ENCODE measurements at places on chromosomes 5 and 9.

- DNase-seq, result no peak
Measured at GRCh38 chr5:74196233-74196632, 444.3 kb downstream of the ENC1 start.

DNA sequence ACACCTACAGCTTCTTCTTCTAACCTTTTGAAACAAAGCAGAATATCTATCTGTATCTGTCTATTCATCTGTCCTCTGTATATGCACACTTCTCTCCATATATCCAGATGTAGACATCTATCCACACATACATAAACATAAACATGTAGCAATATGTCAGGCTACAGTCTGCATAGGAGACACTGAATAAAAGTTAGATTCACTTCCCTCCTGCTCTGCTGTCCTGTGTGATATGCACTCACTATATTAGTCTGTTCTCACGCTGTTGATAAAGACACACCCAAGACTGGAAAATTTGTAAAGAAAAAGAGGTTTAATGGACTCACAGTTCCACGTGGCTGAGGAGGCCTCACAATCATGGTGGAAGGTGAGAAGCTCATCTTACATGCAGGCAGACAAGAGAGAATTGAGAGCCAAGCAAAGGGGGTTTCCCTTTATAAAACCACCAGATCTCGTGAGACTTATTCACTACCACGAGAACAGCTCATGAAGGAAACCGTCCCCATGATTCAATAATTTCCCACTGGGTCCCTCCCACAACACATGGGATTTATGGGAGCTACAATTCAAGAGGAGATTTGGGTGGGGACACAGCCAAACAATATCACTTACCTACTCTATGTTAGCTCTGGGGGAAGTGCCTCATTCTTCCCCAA lies 24.1 kb downstream of the RANBP3L start:
- DNase-seq, result no peak

- DNase-seq, result no peak
Measured at GRCh38 chr9:20823051-20823450, 139.0 kb downstream of the FOCAD start.

DNA sequence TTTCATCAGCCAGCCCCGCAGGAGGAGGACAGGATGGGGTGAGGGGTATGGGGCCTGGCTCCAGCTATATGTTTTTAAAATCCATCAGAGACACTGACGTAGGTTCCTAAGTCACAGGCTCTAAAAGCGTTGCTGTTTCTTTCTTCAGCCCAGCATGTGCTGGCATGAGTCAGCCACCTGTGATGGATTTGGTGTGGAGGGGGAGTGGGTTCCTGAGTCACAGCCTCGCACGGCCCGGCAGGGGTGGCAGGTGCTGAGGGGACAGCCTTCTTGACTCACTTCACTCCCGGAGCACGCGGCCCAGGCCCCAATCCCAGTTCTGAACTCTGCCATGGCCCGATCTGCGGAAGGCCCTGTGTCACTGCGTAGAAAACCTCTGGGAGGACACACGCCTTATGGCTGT lies 38.8 kb upstream of the RPL26L1 start:
- no peak for DNase-seq

GRCh38 chr5:91302958-91303357 lies 80.2 kb downstream of the ARRDC3 start:
- no peak for DNase-seq

DNA sequence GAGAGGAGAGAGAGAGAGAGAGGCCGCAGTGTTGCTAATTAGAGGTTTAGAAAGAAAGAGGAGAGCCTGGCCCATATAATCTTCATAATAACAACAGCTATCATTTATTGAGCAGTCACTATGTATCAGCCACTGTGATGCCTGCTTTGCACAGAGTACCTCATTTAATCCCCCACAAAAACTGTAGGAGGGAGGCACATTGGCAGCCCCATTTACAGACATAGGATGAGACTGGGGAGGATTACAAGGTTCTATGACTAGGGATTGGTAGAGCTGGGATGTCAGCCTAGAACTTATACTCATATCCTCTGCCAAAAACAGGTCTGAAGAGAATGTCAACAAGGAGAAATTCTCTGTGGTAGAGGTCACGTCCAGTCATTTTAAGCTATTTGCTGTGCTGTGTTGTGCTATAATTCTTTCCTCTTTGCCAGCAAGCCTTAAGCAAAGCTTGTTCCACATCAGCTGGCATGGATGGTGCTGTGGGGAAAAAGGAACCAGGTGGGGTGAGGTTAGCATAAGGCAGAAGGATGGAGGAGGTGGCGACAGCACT lies 6.7 kb upstream of the GCNT4 start:
- no peak for DNase-seq

GRCh38 chr5:122429545-122430318 lies 117.7 kb downstream of the SNCAIP start:
- no peak for DNase-seq

DNA sequence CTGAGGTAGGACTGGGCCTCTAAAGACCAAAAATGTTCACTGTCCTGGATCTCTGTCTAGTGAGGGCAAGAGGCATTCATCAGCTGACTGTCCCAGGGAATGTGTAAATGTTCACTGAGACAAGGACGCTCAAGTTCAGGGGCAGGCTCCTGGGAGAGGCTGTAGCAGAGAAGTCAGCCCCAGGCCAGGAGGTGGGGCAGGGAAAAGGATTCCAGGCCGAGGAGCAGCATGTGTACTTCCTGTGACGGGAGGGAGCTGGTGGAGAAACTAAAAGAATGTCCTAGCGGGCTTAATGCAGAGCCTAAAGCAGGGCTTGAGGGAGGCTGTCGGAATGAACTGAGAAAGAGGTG lies 205.8 kb downstream of the GABBR2 start:
- DNase-seq, result no peak

GRCh38 chr9:123372766-123373446 lies 16.9 kb downstream of the CRB2 start:
- no peak for DNase-seq

DNA sequence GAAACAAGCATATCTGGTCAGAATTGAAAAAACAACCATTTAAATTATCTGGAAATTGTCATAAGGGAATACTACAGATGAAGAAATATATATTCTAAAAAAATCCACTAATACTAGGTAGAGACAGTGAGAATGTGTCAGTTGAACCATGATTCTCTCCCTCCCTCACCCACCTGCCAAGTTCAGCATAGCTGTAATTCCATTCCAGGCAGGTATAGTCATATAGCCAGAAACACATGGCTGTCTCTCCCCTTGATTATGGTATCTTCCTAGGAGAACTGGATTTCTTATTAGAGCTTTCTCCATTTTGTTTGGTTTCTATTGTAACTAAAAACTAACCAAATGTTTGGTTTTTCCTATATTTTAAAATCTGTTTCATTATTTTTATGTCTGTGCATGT lies 509.2 kb downstream of the CDH10 start:
- no peak for DNase-seq

DNA sequence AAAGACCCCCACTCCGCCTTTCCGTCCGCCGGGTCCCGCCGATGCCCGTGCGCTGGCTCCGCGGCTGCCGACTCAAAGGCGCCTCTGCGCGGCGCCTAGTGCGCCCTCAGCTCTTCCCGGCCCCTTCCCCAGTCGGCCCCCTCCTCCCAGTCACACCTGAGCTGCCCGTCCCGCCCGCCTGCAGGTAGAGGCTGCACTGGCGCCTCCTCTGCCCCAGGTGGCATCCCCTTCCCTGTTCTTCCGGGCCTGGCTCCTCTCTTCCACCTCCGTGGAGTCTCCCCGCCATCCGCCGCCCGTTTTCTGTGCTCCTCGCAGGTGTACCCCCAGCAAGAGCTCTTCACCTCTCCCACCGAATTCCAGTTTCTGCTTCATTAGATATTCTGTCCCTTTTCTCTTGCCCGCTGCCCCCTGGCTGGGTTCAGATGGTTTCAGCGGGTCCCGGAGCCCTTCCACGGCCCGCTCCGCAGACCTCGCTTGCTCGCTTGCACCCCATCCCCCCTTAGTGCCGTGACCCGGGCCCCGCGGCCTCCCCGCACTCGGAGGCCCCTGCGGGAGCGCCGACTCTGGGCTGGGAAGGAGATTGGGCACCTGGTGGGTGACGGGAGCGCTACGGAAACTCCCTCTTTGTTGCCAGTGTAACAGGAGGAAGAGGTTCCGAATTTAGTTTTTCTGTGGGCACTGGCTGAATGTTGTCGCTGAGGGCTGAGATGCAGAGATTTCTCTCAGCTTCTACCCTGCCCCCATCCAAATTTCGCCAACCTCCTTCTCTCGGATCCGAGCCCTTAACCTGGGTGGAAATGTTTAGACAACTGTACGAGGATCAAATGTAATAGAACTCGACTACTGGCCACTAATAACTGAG lies 809 bp downstream of the SLC44A1 start:
- DNase-seq, result no peak

DNA sequence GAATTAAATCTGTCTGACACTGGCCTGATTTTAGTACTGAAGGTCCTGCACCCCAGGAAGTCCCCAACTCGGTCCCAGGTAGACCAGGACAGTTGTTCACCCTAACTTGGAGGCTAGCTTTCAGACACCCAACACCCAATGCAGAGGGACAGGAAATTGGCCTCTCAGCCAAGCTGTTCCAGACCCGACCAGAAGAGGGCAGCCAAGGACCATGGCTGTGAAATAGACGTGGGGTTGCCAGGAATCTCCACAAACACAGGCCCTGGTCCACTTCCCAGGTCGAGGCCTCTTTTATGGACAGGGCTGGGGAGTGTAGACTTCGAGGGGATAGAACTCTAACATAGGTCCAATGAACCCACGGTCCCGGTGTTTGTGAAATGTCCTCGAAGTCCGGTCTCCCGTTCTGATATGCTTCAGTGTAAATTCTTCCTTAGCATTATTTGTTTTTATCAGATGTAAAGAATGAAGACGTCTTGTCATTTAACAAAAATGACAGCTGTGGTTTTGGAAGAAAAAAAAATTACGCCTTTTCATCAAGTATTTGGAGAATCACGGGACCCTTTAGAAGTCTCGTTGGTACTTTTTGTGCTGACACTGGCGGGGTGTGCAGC lies 260.3 kb upstream of the ADAMTS16 start:
- DNase-seq, result no peak

DNA sequence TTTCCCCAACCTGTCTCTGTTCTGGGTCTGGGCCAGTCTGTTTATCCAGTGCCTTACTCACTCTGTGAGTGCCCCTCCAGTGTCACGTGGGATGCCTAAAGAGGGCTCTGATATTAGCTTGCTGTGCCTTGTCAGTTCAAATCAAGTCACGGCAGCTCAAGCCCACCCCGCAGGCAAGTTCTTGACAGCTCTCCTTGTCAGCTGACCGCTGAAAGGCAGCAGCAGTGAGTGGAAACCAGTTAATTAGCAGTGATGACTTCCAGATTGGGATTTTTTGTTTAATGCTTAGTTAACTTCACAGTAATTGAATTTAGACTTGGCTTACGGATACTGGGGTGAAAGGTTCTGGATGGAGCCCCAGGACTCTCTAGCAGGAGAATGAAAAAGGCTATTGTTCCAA lies 210.1 kb downstream of the PSAT1 start:
- DNase-seq, result no peak

DNA sequence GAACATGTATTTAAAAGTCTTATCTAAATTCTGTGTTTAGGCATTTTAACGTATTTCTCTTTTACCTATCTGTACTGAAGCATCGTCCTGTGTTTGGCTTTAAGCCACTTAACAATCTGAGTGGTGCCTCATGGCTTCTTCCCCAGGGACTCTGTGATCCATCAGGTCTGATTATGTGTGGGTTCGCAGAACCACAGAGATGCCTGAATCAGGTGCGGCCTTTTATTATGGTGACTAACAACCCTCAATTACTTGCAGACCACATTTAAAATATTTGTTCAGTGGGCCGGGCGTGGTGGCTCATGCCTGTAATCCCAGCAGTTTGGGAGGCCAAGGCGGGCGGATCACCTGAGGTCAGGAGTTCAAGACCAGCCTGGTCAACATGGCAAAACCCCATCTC lies 39.6 kb upstream of the SAP30L start:
- no peak for DNase-seq

- no peak for DNase-seq
Measured at GRCh38 chr9:91678807-91679580, 255.4 kb upstream of the NFIL3 start.

DNA sequence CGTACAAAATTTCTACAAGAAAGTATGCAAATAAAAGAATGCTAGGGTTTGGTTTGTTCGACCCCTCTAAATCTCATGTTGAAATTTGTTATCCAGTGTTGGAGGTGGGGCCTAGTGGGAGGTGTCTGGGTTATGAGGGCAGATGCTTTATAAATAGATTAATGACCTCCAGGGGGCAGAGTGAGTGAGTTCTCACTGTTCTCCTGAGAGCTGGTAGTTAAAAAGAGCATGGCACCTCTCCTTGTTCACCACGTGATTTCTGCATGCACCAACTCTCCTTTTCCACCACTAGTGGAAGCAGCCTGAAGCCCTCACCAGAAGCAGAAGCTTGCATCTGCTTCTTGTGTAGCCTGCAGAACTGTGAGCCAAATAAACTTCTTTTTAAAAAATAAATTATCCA lies 50.4 kb upstream of the FAM170A start:
- DNase-seq, result no peak

- no peak for DNase-seq
Measured at GRCh38 chr5:123138774-123139173, 49.7 kb downstream of the PRDM6 start.

DNA sequence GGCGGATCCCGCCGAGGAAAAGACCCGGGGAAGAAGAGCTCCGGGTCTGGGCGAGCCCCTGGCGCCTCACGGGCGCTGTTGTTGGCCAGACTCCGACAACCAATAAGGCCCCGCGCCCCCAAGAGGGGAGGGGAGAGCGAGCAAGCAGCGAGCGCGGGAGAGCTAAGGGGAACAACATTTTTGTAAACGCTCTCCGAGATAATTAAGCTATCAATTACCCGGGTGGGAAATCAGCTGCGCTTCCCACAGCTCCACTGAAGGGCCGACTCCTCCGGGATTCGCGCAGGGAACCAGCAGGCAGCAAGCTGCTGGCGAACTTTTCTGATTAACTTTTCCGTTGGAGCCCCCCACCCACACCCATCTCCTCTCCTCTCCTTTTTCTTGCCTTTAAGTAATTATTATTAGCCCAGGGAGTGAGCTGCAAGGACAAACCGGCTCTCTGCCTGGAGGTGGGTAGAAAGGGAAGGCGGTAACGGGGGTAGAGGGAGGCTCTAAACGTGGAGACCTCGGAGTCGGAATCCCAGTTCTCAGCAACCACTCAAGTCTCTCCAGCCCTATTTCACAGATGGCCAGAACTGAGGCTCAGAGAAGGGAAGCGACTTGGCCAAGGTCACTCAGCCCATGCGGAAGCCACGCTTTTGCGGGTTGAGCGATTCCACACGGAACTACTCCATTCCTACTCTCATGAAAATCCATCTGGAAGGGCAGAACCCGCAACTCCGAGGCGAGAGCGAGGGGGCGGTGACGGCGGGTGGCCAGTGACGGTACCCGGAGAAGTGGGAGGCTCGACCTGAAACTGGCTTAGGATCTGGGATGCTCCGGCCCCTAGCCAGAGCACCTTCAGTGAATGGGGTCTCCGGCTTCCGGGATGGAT lies 1.3 kb downstream of the ASTN2 start:
- no peak for DNase-seq

- DNase-seq, result no peak
Measured at GRCh38 chr9:105345626-105346025, 101.2 kb downstream of the SLC44A1 start.

GRCh38 chr9:130894546-130894945 lies 2.1 kb downstream of the QRFP start:
- no peak for DNase-seq

DNA sequence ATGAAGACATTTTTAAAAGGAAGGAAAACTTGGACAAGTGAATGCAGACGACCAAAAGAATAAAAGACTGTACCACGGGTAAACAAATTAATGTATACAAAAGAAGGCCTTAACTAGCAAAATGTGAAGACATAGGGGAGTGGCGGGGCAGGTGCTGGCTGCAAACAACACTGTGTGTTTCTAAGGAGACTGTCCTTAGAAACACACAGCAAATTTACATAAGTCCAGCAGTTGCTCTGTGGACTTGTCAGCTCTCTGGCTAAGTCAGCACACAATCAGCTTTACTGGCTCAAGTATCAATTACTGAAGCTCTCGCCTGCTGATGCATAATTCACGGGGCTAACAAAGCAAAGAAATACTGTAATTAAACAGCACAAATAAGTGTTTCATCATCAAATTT lies 24.8 kb downstream of the PTBP3 start:
- DNase-seq, result no peak
